Chondrocyte (in vitro differentiated cells): ENCODE measurements at places on chromosomes 13 and 19. TPM values are rescaled to one million over a fixed set of nuclear protein-coding genes. Genes with fewer than 3 reads are reported as not detected.

The SLC25A41 gene
- total RNA-seq, result 0.20 TPM in 1 of 3 replicates, not detected in the others

The KLF2 gene
- 44.7 to 50.9 TPM (median 49.4 TPM) in 3 replicates for total RNA-seq

The HRC gene
- not detected in 3 replicates for total RNA-seq

The THSD1 gene
- 6.5 to 12.5 TPM (median 6.7 TPM) in 3 replicates for total RNA-seq

The PNMA8B gene
- 2.2 to 5.5 TPM (median 2.5 TPM) in 3 replicates for total RNA-seq

The RDH8 gene
- total RNA-seq, result not detected in 3 replicates

- H3K4me1 ChIP-seq, result peaks cover 46% of the 10 kb centered on the region
- peak overlapping the region; percentile 3 for H3K27ac ChIP-seq
- no peaks in the 10 kb centered on the region for H3K36me3 ChIP-seq
- DNase-seq, result no peak
- no peaks in the 10 kb centered on the region for H3K27me3 ChIP-seq
Measured at GRCh38 chr13:102195566-102196462, 206.0 kb downstream of the FGF14 start.

DNA sequence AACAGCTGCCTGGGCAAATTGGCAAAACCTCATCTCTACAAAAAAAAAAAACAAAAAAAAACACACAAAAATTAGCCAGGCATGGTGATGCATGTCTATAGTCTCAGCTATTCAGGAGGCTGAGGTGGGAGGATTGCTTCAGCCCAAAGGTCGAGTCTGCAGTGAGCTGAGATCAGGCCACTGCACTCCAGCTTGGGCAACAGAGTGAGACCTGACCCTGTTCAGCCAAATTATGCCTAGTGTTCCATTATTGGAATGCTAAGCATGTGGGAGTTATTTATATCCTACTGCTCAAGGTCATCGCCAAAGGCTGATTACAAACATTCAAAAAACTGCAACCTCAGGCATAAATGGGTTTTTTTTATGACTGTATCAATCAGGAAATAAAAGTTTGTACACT lies 1251.0 kb upstream of the PCDH9 start:
- H3K4me3 ChIP-seq, result no peak overlapping the region
- H3K4me1 ChIP-seq, result no peaks in the 10 kb centered on the region
- H3K36me3 ChIP-seq, result no peaks in the 10 kb centered on the region
- H3K27me3 ChIP-seq, result no peaks in the 10 kb centered on the region
- no peak overlapping the region for H3K27ac ChIP-seq

GRCh38 chr19:55058781-55059610 lies 4.0 kb downstream of the RDH13 start:
- H3K27me3 ChIP-seq, result no peaks in the 10 kb centered on the region
- no peak overlapping the region for H3K4me3 ChIP-seq
- peaks cover 13% of the 10 kb centered on the region for H3K4me1 ChIP-seq

The AKAP8L gene
- total RNA-seq, result 69.5 to 103 TPM (median 76.0 TPM) in 3 replicates

GRCh38 chr13:75137911-75138571 lies 343.9 kb downstream of the TBC1D4 start:
- H3K4me3 ChIP-seq, result no peak overlapping the region
- H3K27ac ChIP-seq, result peak overlapping the region; percentile 92
- no peak for DNase-seq
- H3K27me3 ChIP-seq, result no peaks in the 10 kb centered on the region
- peaks cover 66% of the 10 kb centered on the region for H3K4me1 ChIP-seq

GRCh38 chr19:18481505-18482222 lies 40.2 kb downstream of the ELL start:
- DNase-seq, result no peak
- H3K4me1 ChIP-seq, result peaks cover 66% of the 10 kb centered on the region
- no peak overlapping the region for H3K27ac ChIP-seq
- H3K4me3 ChIP-seq, result no peak overlapping the region

The IGFL1 gene
- 1.3 to 2.9 TPM (median 2.1 TPM) in 3 replicates for total RNA-seq

The NCAN gene
- not detected in 3 replicates for total RNA-seq
